CD4-positive, alpha-beta T cell treated with Interferon gamma for 1 hour (primary cell): ENCODE measurements at places on chromosomes 12 and 14.

DNA sequence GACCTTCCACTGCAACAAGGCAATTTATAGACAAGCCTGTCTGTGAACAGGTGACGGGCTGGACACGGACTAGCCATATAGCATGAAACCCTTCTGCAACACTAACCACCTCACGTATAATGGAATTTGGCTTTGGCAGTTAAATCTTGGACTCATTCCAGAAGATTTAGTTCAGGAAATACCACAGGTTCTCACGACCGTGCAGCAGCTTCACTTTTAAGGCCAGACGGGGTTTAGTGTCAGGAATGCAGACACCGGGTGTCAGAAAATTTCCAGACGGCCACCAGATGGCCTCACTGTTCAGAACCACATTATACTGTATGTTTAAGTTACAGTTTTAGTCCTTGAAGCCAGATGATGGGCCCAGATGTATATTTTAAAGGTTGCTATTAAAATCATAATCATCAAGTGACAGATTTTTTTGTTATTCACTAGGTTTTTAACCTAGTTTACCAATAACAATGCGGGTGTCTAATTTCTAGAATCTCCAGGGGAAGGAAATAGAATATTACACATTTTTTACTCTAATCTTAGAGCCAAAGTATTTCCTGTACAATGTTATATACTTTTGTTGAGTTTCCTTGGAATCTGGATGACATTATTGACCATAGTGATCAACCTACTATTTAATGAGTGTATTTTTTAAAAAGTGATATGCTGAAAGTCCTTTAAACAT, 90.5 kb upstream of the TMPO start:
- peak; percentile 43 for DNase-seq

DNA sequence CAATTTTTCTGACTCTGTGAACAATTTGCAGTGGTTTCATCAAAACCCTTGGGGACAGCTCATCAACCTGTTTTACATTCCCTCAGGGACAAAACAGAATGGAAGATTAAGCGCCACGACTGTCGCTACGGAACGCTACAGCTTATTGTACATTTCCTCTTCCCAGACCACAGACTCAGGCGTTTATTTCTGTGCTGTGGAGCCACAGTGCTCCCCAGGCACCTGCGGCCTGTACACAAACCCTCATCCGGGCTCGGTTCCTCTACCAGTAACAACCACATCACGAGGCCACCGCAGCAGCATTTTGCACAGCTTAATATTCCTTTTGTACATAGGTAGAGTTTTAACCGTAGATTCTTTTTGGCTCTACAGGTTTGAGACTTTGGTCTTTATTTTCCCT, 397.4 kb upstream of the OR4E1 start:
- peak; percentile 50 for DNase-seq

GRCh38 chr12:11577658-11578260, 71.7 kb upstream of the ETV6 start:
- DNase-seq = no peak

DNA sequence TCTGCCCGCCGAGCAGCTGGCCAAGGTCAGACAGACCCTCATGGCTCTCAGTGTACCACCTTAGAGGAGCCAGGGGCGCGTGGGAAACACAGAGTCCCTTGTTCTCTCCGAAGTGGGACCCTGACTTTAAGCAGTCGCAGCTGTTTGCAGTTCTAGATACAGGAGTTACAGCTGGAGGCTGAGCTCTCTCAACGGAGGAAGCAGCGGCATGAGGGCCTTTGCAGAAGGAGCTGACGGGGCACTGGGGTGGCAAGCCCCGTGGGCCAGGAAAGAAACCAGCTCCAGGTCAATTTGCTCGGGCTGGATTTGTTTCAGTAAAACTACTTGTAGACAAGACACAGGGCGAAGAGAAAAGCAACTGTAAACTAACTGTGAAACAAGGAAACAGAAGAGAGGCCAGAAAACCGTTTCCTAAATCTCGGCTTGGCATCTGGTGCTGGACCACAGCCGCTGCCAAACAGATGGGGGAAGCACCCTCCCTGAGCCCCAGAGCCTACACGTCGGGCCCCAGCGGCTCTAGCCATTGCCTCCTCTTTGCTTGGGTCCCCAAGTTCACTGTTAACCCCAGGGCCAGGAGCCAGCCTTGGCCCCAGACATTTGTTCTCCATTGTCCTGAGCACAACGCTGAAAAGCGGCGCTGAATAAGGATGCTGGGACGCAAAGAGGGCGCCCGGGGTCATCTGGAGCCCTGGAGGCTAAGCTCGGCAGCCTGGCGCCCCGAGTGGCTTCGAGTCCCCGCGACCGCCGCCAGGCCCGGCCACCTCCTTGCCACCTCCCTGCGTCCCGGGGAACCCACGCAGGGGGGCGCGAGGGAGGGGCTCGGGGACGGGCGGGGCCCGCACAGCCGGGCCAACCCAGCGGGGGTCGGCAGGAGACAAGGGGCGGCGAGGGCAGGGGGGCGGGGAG, 914 bp upstream of the PACS2 start:
- peak; percentile 37 for DNase-seq

- DNase-seq = no peak
Observed at GRCh38 chr14:92880851-92881250, 42.1 kb upstream of the CHGA start.

DNA sequence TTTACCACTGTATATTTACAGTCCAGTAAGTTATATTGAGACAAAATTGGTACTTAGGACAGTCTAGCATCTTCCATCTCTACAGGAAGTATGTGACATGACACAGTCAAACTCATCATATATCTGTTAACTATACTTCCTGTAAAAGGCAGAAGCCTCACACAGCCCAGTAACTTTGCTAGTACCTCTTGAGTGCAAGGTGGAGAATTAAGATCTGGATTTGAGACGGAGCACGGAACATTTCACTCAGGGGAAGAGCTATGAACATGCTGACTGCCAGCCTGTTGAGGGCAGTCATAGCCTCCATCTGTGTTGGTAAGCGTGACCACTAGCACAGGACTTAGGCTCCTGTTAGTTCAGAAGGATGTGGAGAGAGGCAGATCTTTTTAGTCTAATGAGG, 333.7 kb upstream of the OR4E1 start:
- DNase-seq = no peak

DNA sequence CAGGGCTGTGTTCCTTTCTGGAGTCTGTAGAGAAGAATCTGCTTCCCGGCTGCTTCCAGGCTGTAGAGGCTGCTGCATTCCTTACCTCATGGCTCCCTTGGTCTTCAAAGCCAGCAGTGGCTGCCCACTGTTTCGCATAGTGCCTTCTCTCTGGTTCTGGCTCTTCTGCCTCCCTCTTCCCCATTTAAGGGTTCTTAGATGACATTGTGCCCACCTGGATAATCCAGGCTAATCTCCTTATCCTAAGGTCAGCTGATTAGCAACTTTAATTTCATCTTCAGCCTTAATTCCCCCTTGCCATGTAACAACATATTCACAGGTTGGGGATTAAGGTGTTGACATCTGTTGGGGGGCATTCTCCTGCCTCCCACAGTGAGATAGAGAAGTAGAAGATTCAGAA, 208.6 kb upstream of the TMTC1 start:
- DNase-seq = no peak

DNA sequence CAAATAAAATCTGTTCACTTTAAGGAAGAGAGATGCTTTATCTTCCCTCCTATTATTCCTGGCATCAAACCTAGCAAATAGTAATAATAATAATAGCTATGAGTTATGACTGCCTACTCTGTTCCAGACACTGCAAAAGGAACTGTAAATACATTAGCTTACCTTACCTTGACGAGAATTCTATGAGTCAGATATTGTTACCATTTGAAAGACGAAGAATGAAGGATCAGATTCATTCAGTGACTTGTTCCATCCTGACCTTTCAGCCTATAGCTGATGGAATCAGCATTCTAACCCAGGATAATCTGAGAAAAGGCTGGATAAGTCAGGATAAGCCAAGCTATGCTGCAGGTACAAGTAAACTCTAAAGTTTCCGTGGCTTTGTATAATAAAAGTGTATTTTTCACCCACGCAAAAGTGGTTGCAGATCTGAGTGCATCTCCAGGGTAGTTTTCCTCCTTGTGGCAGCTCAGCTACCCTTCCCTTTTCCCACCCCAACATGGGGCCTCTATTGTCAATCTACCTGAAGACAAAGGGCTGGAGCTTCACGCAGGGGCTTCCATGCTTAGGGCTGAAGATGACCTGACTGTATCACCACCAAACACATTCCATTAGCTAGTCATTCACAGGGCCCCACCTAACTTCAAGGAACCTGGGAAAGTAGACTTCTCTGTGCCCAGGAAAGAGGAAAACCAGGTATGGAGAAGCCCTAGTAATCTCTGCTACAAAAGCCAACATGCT, 57.2 kb upstream of the CCND2 start:
- no peak for DNase-seq

DNA sequence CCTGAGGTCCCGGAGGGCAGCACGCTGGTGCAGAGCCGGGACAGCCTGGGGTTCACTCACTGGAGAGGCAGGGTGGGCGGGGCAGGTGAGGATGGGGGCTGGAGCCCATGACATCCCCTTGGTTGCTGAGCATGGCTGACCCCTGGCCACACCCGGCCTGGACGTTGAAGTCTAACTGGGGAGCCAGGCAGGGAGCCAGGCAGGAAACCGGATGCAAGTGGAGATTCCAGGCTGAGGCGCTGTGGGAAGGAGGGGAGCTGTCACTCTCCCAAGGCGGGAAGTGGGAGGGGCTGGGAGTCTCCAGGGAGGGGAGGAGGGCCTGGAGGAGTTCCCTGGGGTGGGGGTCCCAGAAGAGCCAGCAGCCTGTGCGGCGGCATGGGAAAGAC, 7.7 kb upstream of the INF2 start:
- DNase-seq = no peak
